ENCODE measurements at places on chromosomes 16 and 17.

- no peak for DNase-seq
These were observed 644 bp downstream of the SEC14L5 start for GRCh38 chr16:4958510-4959438.

DNA sequence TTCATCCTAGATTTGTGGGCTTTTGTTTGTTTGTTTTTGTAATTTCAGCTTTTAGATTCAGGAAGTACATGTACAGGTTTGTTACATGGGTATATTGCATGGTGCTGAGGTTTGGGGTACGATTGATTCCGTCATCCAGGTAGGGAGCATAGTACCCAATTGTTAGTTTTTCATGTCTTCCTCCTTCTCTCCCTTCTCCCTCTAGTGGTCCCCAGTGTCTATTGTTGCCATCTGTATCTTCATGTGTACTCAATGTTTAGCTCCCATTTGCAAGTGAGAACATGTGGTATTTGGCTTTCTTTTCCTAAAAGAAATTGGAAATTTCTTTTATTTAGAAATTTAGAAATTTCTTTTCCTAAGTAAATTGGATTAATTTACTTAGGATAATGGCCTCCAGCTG is 37.1 kb upstream of the BCAS3 start:
- no peak for DNase-seq

DNA sequence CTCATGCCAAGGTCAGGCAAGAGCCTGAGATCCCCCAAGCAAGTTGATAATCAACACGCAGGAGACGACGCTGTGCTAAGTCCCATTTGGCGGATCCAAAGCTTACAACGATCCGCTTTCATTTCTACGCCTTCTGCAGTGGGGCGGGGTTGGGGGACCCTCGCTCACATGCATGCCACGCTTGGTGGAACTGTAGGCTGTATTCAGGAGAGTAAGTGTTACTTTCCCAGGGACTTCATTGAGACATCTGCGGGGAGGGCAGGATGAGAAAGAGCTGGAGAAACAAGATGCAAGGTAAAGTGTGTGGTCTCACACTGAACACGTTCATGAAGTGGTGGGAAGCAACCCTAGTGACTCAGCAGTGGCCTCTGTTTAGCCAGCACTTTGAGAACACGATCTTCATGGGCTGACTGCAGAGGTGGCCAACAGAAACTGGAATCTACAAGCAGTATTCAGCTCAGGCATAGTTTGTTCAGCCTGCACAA is 100.5 kb downstream of the XYLT1 start:
- no peak for DNase-seq

- no peak for DNase-seq
These were observed 142.5 kb downstream of the CMIP start for GRCh38 chr16:81586977-81587625.

DNA sequence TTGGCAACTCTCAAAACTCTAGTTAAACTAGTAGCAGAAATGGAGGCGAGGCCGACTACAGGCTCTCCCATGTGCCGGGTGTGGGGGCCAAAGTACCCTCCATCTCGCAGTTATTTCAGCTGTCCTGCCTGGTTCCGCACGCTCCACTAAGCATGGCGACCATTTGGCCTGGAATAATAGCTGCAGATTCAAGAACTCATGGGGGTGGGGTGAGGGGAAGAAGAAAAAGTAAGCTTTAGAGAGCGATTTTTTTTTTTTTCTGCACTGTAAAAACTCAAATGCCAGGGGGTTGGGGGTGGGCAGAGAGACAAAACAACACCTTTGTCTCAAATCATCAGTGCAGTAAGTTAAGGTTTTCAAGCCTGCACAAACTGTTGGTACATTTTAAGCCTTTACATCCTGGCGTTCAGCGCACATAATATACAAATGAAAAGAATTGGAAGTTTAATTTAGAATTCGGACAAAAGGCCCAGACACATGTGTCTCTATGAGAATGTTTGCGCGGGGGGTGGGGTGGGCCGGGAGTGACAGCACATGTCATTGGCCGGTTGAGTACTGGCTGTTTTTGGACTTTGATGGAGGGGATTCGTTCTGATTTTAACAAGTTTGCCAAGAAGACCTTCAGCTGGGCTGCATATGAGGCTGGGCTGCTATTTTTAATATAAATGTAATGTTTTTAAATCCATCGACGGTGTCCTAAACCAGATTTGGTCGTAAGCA is 694.7 kb upstream of the SALL1 start:
- DNase-seq, result no peak

GRCh38 chr17:36938566-36939051 is 1.3 kb downstream of the LHX1 start:
- DNase-seq, result no peak

DNA sequence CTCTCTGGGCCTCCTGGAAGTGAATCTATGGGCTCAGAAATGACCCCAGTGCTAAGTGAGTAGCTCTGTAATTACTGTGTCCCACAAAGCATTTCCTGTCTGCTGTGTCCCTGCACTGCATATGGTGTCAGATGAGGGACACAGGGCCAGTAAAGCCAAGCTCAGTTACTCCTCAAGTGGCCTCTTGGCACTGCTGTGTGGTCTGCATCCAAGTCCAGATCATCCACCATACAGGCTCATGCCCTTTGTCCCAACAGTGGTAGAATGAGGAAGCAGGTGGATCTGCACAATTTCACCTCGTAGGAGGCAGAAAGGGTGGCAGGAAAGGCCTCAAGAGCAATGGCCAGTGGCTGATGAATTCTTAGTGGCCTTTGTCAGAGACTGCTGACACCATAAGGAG is 146.8 kb downstream of the SOX9 start:
- no peak for DNase-seq

GRCh38 chr16:17374668-17375255 is 96.0 kb downstream of the XYLT1 start:
- DNase-seq, result no peak

- DNase-seq, result no peak
These were observed 12.8 kb downstream of the TELO2 start for GRCh38 chr16:1505912-1506311.

DNA sequence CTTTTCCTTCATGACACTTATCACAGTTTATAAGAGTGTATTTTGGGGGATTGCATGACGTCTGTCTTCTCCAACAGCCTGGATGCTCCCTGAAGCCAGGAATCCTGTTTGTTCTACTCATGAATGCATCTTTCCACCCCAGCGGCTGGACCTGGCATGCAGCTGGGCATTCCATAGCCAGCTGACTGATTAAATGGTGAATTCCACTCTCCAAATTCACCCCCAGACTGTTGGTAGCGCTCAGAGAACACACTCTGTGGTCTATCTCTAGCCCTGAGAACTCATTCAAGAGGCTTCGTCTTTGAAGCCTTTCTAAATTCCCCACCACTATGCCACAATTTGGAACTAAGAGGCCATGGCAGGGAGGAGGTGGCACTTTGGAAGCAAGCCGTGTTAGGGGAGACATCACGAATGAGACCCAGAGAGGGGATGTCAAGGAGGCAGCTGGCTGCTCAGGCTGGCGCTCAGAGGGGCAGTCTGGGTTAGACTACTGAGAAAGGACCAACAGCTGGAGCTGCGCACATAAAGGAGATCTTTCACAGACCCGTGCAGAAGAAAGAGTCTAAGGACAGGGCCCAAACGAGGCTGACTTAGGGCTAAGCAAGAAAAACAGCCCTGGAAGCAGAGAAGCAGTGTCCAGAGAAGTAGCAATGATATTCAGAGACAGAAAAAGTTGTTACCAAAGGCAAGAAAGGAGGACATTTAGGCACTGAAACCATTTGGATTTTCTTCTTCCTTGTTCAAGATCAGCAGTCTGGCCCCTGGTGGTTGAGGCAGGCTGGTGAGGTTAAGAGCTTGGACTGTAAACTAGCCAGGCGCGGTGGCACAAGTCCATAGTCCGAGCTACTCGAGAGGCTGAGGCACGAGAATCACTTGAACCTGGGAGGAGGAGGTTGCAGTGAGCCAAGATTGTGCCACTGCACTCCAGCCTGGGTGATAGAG is 42.4 kb upstream of the ZNF629 start:
- DNase-seq, result no peak

DNA sequence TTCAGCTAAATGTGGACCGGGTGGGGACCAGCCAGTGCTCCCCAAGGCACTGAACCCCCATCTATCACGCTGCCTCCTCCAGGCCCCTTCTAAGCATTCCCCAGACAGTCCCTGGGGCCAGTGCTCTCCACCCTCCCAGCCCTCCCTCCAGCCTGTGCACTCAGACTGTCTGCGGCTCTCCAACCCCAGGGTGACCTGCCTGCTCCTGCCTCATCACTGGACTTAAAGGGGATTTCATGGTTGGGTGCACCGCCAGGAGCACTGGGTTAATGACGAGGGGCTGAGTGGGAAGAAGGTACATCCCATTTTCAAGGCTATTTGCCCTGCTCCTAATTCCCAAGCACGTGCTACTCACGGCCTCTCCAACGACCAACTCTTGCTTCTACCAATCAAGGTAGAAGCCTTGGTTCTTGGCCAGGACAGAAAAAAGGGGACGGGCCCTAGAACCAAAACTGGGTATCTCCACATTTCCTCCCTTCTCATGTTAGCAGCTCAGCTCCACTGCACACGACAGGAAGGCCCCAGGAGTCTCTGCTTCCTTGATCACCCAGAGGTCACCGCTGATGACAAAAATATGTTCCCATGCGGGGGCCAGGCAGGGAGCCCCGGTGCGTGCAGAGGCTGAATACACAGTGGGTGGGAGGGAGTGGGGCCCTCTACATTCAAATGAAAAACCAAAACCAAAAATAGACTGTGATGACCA is 3.5 kb upstream of the ABR start:
- DNase-seq, result peak; percentile 65

GRCh38 chr17:49280061-49280460 is 49.5 kb upstream of the PHOSPHO1 start:
- DNase-seq, result no peak

- DNase-seq, result no peak
These were observed 12.9 kb upstream of the TRIM25 start for GRCh38 chr17:56926704-56927103.

GRCh38 chr17:68324114-68324513 is 32.8 kb downstream of the ARSG start:
- no peak for DNase-seq

- DNase-seq, result no peak
These were observed 1879.9 kb downstream of the TP53TG3F start for GRCh38 chr16:35339337-35339736.

- DNase-seq, result no peak
These were observed 46.1 kb upstream of the MTMR4 start for GRCh38 chr17:58560511-58560910.

DNA sequence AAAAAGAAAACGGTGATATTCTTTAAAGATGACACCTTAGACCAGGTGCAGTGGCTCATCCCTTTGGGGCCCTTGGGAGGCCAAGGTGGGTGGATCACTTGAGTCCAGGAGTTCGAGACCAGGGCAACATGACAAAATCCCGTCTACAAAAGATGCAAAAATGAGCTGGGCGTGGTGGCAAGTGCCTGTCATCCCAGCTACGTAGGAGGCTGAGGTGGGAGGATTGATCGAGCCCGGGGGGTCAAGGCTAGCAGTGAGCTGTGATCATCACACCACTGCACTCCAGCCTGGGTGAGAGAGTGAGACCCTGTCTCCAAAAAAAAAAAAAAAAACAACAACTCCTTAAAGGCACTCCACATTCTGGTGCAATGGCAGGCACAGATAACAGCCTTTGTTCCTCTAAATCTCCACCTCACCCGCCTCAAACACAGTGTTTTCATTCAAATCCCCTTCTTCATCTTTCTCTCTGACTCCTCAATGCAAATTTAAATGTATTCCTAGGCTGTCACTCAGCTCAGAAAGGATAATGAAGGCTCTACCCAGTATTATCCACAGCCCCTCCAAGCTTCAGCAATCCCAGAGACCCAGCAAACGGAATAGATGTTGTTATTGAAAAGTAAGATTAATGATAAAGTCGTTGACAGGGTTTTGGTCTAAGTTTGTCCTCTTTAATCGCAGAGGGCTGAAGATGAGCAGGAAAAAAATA is 56.2 kb upstream of the CACNG5 start:
- DNase-seq, result no peak

GRCh38 chr17:46195217-46195855 is 2.1 kb upstream of the KANSL1 start:
- DNase-seq, result no peak

DNA sequence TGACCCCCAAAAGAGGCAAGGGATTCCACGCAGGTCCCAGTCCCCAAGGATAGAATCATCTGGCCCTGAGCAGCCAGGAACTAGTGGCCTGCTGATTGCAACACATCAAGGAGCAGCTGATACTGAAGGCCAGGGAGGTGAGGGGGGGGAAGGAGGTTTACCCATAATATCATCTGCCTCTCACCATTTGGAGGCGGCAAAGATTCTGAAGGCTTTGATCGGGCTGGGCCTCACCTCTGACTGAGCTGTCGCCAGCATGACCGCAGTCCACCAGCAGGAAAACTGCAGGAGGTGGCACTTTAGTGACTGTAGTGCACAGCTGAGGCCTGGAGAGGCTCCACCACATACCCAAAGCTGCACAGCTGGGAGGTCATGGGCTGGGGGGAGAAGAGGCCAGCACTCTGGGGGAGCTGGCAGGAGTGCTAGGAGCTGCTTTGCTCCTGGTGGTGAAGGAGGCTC is 20.5 kb upstream of the ITGA3 start:
- DNase-seq, result no peak

DNA sequence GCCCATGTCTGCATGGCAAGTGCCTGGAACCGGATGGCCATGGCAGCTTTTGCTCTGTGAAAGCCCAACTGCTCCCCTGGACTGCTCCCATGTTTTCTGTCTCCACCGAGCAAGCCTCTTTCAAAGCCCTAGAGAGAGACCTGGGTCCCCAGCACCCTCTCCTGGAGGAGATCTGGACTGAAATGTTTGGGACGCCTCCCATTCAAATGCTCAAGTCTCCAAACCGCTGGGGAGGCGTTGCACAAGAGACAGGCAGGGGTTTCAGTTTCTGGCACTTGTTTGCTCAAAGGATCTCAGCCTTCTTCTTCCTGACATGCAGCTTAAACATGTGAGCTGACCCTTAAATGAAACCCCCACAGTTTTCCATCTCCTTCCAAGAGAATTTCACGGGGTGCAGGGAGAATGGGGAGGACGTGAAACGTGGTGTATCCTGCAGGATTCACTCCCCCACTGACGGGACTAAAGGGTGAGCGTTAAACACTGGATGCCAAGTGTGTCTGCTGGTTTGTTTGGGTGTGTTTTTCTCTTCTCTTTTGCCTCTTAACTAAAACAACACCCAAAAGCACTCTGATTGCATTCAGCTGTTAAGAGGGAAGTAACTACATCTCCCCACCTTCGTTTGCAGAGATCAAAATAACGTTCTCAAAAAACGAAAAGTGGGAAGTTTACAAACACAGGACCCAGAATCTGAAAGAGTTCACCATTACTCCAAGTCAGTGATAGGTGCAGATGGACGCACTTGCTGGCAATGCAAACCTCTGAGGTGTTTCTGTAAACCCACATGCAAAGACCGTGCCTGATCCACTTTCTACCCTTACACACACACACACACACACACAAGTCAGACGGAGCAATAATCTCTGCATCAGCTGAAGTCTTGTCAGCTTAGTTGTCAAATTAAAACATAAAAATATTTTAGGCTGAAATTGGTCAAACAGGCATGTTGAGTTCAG is 256.9 kb downstream of the C16orf95 start:
- DNase-seq, result no peak
